Heart right ventricle (tissue), 16 donors: ENCODE measurements at places on chromosomes 1 and 21. TPM values are rescaled to one million over a fixed set of nuclear protein-coding genes. Genes with fewer than 3 reads are reported as not detected.

The AJAP1 gene
- not detected for total RNA-seq

The SMIM1 gene
- total RNA-seq, result 11.0 TPM

GRCh38 chr1:78101514-78101913 is 55.7 kb downstream of the GIPC2 start:
- peaks cover 37% of the 10 kb centered on the region for H3K4me1 ChIP-seq
- peak overlapping the region; percentile 63 for H3K27ac ChIP-seq
- H3K4me3 ChIP-seq, result no peak overlapping the region
- H3K36me3 ChIP-seq, result no peaks in the 10 kb centered on the region

DNA sequence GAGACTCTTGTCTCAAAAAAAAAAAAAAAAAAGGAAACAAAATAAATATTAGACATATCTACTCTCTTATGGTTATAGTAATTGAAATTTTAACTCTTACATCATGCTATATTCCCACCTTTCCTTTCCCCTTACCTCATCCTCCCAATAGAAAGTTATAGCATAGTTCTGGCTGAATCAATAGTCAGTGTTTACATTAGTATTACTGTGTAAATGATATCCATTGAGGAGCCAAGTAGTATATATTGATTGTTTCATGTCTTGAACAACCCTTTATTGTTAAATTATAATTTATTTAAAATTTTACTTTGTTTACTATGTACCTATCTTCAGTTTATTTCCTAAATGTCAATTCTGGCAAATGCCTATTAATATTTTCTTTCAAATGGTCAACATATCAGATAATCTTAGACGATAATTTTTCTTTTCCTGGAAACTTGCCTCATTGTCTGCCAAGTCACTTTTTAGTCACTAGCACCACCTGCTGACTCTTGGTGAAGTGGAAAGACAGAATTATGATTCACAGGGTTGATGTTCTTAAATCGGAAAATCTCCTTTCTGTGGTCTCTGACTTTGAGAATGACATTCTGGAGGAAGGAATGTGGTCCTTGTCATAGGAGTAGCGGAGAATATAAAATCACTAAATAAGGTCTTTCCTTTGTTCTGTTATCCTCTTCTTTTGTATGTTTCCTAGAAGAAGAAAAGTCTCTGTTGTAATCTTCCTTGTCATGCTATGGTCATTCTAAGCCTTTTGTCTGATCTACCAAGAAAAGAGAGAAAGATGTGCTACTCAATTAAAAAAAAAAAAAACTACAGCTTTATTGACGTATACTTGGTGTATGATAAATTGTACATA is 8.6 kb downstream of the HJV start:
- no peak overlapping the region for H3K4me3 ChIP-seq
- H3K4me1 ChIP-seq, result peaks cover 19% of the 10 kb centered on the region
- H3K27me3 ChIP-seq, result no peaks in the 10 kb centered on the region
- peak; percentile 60 for DNase-seq
- H3K27ac ChIP-seq, result no peak overlapping the region

- H3K4me1 ChIP-seq, result peaks cover 24% of the 10 kb centered on the region
- H3K27me3 ChIP-seq, result no peaks in the 10 kb centered on the region
- no peaks in the 10 kb centered on the region for H3K36me3 ChIP-seq
- peak overlapping the region; percentile 77 for H3K27ac ChIP-seq
- H3K4me3 ChIP-seq, result no peak overlapping the region
Measured at GRCh38 chr1:43293176-43293575, 7.6 kb upstream of the TIE1 start.

- no peaks in the 10 kb centered on the region for H3K27me3 ChIP-seq
- no peak overlapping the region for H3K4me3 ChIP-seq
- no peak overlapping the region for H3K27ac ChIP-seq
- no peaks in the 10 kb centered on the region for H3K36me3 ChIP-seq
- DNase-seq, result no peak
- no peaks in the 10 kb centered on the region for H3K4me1 ChIP-seq
Measured at GRCh38 chr1:171583591-171584201, 38.3 kb upstream of the MYOCOS start.
